ENCODE measurements at places on chromosomes 12 and 14. TPM values are rescaled to one million over a fixed set of nuclear protein-coding genes. Genes with fewer than 3 reads are reported as not detected.

DNA sequence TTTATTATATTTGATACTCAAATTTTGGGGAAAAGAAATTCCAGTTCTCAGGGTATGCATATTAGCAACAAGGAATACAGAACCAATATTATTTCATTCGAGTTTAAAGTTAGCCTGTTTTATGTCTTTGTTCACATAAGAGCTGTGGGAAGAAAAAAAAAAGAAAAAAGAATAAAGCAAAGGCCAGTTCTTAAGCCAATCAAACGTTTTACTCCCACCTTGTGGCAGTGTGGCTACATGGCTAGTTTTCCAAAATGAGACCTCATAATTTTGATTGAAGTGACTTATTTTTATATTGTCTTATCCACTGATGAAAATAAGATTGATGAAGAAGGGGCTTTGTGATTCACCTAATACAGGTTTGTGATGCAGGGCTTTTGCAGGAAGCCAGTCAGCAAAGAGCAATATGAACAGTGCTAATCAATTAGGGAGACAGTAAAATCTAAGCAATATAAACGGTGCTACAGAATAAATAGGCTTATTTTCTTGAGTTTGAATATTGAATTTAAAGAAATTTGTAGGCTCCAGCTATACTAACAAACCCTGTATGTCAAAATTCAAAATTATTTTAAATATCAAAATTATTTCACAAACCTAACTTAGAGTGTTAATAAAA is 624.1 kb upstream of the FOXG1 start:
- DNase-seq, result no peak
- no peaks in the 10 kb centered on the region for H3K27me3 ChIP-seq
- no peak overlapping the region for H3K27ac ChIP-seq
- no peaks in the 10 kb centered on the region for H3K36me3 ChIP-seq
- H3K4me3 ChIP-seq, result no peak overlapping the region

DNA sequence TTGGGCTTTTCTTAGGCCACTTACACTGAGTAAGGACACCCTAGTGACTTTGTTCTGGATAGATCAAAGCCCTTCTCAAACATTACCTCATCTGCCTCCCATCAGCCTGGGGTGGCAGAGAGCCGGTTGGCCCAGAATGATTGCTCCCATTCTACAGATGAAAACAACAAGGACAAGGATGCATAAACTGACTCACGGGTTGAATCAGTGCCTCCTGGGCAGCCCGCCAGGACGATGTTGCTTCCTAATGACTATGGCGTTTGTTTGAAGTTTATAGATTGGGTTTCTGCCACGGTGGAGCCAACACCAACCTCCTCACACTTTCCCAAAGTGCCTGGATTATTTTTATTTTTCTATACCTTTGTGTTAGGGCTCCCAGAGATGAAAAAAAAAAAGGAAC is 3.6 kb upstream of the VRK1 start:
- H3K4me3 ChIP-seq, result no peak overlapping the region
- H3K4me1 ChIP-seq, result no peaks in the 10 kb centered on the region
- no peak for DNase-seq
- H3K27ac ChIP-seq, result no peak overlapping the region

Gene TPH2
- total RNA-seq, result not detected

- no peaks in the 10 kb centered on the region for H3K27me3 ChIP-seq
- H3K36me3 ChIP-seq, result no peaks in the 10 kb centered on the region
- H3K27ac ChIP-seq, result no peak overlapping the region
- H3K4me1 ChIP-seq, result no peaks in the 10 kb centered on the region
- no peak overlapping the region for H3K4me3 ChIP-seq
These were observed 60.8 kb downstream of the TSPAN9 start for GRCh38 chr12:3137814-3138445.

DNA sequence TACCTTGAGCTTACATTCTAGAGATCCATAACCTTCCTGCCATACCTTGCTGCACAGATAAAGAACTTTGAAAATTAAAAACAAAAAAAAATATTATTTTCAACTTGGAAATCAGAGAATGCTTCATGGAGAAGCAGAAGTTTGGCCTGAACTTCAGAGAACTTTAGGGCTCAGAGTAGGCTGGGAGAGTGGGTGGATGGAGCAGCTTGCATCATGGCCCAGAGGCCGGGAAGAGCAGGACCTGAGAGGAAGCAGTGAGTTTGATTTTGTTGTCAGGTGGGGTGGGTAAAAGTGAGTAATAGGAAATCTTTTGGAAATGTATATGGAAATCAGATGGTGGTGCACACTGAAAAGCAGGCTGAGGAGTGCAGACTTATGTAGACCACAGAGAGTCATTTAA is 228.5 kb upstream of the KRR1 start:
- H3K4me1 ChIP-seq, result peaks cover 12% of the 10 kb centered on the region
- no peak overlapping the region for H3K27ac ChIP-seq
- no peaks in the 10 kb centered on the region for H3K36me3 ChIP-seq
- no peak overlapping the region for H3K4me3 ChIP-seq

- no peak overlapping the region for H3K27ac ChIP-seq
- no peaks in the 10 kb centered on the region for H3K27me3 ChIP-seq
- no peak overlapping the region for H3K4me3 ChIP-seq
- no peaks in the 10 kb centered on the region for H3K4me1 ChIP-seq
These were observed 70.7 kb downstream of the CDK17 start for GRCh38 chr12:96329545-96329944.

DNA sequence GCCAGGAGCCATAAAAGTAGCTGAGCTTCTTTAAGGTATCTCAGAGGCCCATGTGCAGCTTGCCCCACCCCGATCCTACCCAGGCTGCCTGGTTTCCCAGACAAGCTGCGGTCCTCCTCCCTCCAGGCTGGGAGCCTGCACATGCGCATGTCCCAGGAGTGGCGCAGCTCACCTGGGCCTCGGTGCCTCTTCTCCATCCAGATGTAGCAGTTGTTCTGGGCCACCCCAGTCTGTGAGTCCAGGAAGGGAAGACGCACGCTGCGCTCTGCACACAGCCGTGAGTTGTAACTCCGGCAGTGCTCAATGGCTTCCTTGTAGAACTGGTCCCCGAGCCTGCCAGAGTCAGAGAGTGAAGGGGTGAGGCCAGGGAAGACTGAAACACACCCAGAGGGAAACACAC is 122.3 kb downstream of the DPF3 start:
- H3K4me3 ChIP-seq, result no peak overlapping the region
- no peaks in the 10 kb centered on the region for H3K27me3 ChIP-seq
- peaks cover 9% of the 10 kb centered on the region for H3K4me1 ChIP-seq
- no peak for DNase-seq
- H3K27ac ChIP-seq, result no peak overlapping the region

DNA sequence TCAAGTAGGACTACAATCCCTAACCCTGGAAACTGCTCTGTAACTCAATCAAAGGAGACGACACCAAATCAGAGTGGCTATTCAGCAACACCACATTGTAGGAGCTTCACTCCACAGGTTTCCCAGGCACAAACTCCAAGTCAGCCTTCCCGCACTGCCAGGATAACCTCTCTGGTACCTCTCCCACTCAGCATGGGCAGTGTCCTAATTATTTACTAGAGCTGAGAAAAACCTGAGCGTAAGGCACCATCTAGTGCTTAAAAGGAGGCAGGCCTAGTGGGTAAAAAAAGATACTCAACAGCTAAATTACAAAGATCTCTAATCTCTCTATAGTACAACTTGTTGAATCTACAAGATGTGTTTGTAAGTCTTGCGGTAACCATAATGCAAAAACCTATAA is 36.1 kb downstream of the PARP11 start:
- H3K4me1 ChIP-seq, result peaks cover 8% of the 10 kb centered on the region
- H3K36me3 ChIP-seq, result no peaks in the 10 kb centered on the region
- no peak overlapping the region for H3K4me3 ChIP-seq
- DNase-seq, result no peak
- H3K27ac ChIP-seq, result no peak overlapping the region
- peaks cover 1% of the 10 kb centered on the region for H3K27me3 ChIP-seq

- no peaks in the 10 kb centered on the region for H3K36me3 ChIP-seq
- peaks cover 43% of the 10 kb centered on the region for H3K4me1 ChIP-seq
- H3K27me3 ChIP-seq, result no peaks in the 10 kb centered on the region
- H3K4me3 ChIP-seq, result no peak overlapping the region
- H3K27ac ChIP-seq, result no peak overlapping the region
These were observed 4.1 kb upstream of the SERPINA1 start for GRCh38 chr14:94392510-94392935.

GRCh38 chr12:61846765-61847164 is 413.4 kb upstream of the USP15 start:
- no peak overlapping the region for H3K27ac ChIP-seq
- H3K4me3 ChIP-seq, result no peak overlapping the region
- no peaks in the 10 kb centered on the region for H3K27me3 ChIP-seq
- no peaks in the 10 kb centered on the region for H3K4me1 ChIP-seq
- no peaks in the 10 kb centered on the region for H3K36me3 ChIP-seq

DNA sequence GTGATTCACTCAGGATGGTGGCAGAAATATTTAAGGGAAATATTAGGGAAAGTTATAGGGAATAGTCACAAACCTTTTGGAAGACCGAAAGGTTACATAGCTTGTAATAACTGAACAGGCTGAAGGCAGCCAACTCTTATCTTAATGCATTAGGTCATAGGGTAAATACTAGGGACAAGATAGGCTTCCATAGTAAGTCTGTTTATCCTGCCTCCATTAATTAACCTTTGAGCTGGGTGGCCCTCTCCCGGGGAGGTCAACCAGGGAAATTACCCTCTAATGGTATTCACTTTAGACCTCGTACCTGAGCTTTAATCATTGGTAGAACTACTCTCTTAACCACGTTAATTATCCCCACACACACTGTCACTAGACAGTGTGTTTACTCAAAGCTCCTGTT is 981.8 kb downstream of the SLC16A7 start:
- H3K4me3 ChIP-seq, result no peak overlapping the region
- H3K4me1 ChIP-seq, result no peaks in the 10 kb centered on the region
- no peaks in the 10 kb centered on the region for H3K27me3 ChIP-seq
- no peak overlapping the region for H3K27ac ChIP-seq
- peak; percentile 43 for DNase-seq
- no peaks in the 10 kb centered on the region for H3K36me3 ChIP-seq

DNA sequence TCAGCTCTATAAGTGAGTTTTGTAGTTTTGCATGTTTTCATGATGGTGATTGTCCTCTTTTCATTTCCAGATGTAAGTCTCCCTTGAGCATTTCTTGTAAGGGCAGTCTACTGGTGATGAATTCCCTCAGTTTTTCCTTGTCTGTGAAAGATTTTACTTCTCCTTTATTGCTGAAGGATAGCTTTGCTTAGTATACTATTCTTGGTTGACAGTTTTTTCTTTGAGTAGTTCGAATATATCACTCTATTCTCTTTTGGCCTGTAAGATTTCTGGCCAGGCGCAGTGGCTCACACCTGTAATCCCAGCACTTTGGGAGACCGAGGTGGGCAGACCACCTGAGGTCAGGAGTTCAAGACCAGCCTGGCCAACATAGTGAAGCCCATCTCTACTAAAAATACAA is 23.6 kb downstream of the SIX4 start:
- DNase-seq, result no peak
- H3K4me1 ChIP-seq, result no peaks in the 10 kb centered on the region
- no peaks in the 10 kb centered on the region for H3K27me3 ChIP-seq

DNA sequence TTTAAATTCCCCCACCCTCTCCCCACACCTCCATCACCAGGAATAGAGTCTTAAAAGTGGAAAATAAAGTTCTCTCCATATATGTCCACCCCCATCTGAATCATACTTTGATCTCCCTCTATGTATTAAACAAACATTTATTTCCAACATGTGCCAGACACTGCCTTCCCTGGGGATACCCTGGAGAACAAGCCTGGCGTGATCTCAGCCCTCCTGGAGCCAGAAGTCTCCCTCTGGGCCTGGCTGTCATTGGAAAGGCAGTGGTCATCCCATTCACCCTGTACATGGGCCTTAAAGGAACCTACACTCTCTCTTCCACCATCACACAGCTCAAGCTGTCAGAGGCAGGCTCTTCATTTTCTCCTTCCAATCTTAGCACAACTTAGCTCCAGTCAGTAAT is 143.6 kb downstream of the EMP1 start:
- no peaks in the 10 kb centered on the region for H3K36me3 ChIP-seq
- no peaks in the 10 kb centered on the region for H3K4me1 ChIP-seq
- no peak overlapping the region for H3K4me3 ChIP-seq
- H3K27ac ChIP-seq, result no peak overlapping the region
- H3K27me3 ChIP-seq, result no peaks in the 10 kb centered on the region

- no peaks in the 10 kb centered on the region for H3K36me3 ChIP-seq
- no peak overlapping the region for H3K4me3 ChIP-seq
- H3K27ac ChIP-seq, result no peak overlapping the region
These were observed 55.9 kb upstream of the LRRK2 start for GRCh38 chr12:40168868-40169267.

DNA sequence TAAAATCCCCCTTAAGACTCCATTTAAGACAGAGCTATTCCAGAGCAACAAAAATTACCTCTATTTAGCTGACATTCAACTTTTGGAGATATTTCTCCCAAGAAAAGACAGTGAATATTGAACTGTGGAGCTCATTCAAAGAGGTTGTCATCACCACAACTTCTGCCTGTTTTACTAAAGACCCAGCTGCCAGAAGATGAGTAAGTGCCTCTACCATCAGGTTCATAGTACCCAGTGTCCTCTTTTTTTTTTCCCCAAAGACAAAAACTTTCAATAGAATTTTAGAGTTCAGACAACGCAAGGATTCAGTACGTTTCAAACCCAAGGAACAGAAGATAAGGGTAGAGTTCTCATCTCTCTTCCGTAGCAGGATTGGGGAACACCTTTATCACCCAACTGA is 461.3 kb downstream of the BCAT1 start:
- no peak overlapping the region for H3K27ac ChIP-seq
- H3K36me3 ChIP-seq, result no peaks in the 10 kb centered on the region
- no peak overlapping the region for H3K4me3 ChIP-seq
- H3K27me3 ChIP-seq, result no peaks in the 10 kb centered on the region

GRCh38 chr14:63174760-63175191 is 29.5 kb upstream of the RHOJ start:
- no peaks in the 10 kb centered on the region for H3K27me3 ChIP-seq
- H3K4me1 ChIP-seq, result no peaks in the 10 kb centered on the region
- no peak overlapping the region for H3K27ac ChIP-seq
- no peaks in the 10 kb centered on the region for H3K36me3 ChIP-seq
- DNase-seq, result no peak
- H3K4me3 ChIP-seq, result no peak overlapping the region

Gene FAM222A
- total RNA-seq, result 17.4 TPM

Gene FOXN4
- total RNA-seq, result 0.95 TPM

Gene PPP1R12A
- total RNA-seq, result 60.7 TPM

Gene OR4Q3
- not detected for total RNA-seq

Gene CYP46A1
- total RNA-seq, result 0.09 TPM

DNA sequence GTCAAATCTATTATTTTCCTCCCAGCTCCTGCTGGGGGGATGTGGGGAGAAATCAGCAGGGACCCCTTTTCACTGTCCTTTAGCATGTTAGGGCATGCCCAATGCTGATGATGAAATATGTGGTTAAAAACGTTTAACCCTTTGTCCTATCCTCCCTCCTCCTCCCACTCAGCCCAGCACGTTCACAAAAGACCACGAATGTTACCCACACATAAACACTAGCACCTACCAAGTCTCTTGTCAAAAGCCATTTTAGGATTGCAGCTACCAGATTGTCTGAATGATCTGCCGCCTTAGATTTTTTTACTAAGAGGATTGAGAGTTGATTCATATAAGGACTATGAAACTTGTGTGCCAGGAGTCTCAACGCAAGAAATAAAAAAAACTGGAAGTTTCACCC is 70.4 kb downstream of the TBK1 start:
- no peak for DNase-seq
- no peak overlapping the region for H3K27ac ChIP-seq
- no peaks in the 10 kb centered on the region for H3K36me3 ChIP-seq
- no peaks in the 10 kb centered on the region for H3K27me3 ChIP-seq
- no peaks in the 10 kb centered on the region for H3K4me1 ChIP-seq
- H3K4me3 ChIP-seq, result no peak overlapping the region

GRCh38 chr14:66641861-66642635 is 134.1 kb downstream of the GPHN start:
- no peaks in the 10 kb centered on the region for H3K4me1 ChIP-seq
- no peak overlapping the region for H3K27ac ChIP-seq
- H3K4me3 ChIP-seq, result no peak overlapping the region
- no peaks in the 10 kb centered on the region for H3K36me3 ChIP-seq
- no peak for DNase-seq
